ENCODE measurements at places on chromosomes 5 and 9. TPM values are rescaled to one million over a fixed set of nuclear protein-coding genes. Genes with fewer than 3 reads are reported as not detected.

The TRIM36 gene
- total RNA-seq, result 5.0 TPM

The SEC61B gene
- total RNA-seq, result 230 TPM

- DNase-seq, result peak; percentile 5
Measured at GRCh38 chr9:86843206-86843605, 104.1 kb downstream of the GAS1 start.

- DNase-seq, result no peak
Measured at GRCh38 chr9:114314256-114314867, 8.5 kb upstream of the ORM1 start.

GRCh38 chr5:137203011-137203632 is 296.0 kb downstream of the SPOCK1 start:
- DNase-seq, result no peak

DNA sequence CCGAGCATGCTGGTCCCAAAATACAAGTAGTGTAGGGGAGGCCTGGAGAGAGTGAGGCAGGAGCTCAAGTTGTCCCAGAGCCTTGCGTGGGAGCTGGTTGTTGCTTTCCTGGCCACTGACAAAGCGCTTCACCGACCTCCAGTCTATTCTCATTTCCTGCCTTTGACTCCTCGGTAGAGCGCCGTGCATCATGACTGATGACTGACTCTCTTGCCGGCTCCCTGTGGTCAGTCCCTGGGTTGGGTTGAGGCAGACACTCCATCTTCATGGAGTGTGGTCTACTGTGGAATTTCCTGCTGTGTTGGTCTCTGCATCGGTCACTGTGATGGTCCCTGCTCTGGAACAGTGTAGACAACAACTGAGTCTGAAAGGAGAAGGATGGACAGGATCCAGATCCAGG is 175.1 kb upstream of the S1PR3 start:
- DNase-seq, result no peak

GRCh38 chr9:35951736-35952135 is 6.2 kb downstream of the OR2S2 start:
- DNase-seq, result no peak

DNA sequence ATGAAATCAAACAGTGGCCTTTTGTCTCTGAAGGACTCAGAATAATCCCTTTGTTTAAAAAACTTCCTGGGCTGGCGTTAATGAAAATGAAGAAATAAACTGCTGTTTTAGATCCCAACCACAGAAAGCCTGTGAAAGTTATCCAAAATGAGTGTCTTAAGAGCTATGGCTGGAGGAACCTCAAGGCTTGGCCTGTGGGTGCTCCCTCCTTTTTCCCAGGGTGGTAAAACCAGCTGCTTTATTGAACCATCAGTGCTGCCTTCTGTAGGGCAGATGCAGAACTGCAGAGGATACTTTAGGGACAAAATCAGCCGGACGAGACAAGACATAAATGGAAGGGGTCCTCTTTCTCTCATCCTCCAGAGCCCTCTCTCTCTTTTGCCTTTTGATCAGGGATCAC is 100.9 kb downstream of the SMARCA2 start:
- no peak for DNase-seq

DNA sequence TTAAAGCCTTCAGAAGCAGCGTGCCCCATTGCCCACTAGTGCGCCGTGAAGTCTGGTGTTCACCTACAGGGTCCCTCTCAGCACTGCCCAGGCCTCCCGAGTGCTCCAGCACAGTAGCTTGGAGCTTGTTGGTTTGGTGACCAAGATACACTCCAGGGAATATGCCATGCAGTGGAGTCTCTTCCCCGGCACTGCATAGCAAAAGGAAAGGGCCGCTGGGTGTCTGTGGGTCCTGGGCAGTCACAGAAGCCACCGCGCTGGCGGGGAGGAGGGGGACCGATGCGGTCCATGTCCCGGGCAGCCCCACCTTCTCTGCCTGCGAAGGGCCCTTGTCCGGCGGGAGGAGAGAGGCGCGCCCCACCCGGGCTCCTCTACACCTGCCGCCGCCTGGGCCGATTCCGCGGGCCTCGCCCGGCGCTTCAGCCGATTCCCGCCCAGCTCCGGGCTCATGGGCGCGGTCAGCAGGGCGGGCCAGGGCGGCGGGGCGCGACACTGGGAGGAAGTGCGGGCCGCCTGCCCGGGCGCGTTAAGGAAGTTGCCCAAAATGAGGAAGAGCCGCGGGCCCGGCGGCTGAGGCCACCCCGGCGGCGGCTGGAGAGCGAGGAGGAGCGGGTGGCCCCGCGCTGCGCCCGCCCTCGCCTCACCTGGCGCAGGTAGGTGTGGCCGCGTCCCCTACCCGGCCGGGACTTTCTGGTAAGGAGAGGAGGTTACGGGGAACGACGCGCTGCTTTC is at the start of gene SYK:
Gene SYK (plus strand): TSS at position 579 of the 732 bp plus-strand sequence. CDS start 42,080 bp downstream, outside the sequence.
- DNase-seq, result no peak

GRCh38 chr9:134855231-134855899 is 25.2 kb upstream of the FCN2 start:
- DNase-seq, result no peak

- DNase-seq, result no peak
Measured at GRCh38 chr9:86503314-86503713, 149.1 kb upstream of the TUT7 start.

DNA sequence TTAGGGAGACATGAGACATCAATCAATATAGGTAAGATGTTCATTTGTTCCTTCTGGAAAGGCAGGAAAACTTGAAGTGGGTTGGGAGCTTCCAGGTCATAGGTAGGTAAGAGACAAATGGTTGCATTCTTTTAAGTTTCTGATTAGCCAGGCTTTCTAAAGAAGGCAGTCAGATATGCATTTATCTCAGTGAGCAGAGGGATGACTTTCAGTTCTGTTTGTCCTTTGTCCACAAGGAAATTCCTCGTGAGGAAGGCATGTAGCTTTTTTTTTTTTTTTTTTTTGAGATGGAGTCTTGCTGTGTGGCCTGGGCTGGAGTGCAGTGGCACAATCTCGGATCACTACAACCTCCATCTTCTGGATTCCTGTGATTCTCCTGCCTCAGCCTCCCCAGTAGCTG is 155.3 kb upstream of the ABCA1 start:
- no peak for DNase-seq

DNA sequence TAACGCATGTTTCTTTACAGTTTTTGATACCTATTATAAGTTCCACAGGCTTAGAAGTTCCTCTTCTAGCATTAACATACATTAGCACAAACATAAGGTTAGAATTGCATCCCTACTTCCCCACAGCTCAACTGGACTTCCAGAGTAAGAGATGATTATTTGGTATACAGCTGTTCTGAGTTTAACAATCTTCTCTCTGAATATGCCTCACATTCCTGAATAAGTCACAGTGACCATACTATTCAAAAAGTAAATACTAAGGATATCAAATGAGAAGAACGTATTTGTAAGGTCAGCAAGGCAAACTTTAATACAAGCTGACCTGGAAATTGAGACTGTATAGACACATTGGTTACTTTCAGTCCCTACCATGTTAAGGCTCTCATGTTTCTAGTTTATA is 21.3 kb downstream of the NR6A1 start:
- DNase-seq, result no peak

GRCh38 chr5:168184103-168184502 is 107.3 kb upstream of the WWC1 start:
- DNase-seq, result no peak
